NCI-H748 treated with DMSO at 0.1 percent for 48 hours (cell line): ENCODE measurements at places on chromosomes 5 and 9.

DNA sequence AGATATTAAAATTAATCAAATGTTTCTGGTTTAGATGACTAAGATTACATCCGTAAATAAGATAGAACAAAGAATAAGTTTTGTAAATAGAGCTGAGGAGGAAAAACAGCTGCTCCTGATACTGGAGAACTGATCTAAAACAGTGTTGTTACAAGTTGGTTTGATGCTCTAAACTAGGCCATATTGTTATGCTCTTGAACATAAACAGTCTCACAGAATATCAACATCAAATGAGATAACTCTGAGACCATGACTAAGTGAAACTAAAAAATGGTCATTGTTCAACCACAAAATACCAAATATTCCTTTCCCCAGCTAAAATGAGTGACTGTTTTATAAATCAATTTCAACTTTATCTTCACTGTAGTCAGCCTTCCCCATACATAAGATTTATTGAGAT lies 16.5 kb upstream of the SRFBP1 start:
- no peak for DNase-seq

DNA sequence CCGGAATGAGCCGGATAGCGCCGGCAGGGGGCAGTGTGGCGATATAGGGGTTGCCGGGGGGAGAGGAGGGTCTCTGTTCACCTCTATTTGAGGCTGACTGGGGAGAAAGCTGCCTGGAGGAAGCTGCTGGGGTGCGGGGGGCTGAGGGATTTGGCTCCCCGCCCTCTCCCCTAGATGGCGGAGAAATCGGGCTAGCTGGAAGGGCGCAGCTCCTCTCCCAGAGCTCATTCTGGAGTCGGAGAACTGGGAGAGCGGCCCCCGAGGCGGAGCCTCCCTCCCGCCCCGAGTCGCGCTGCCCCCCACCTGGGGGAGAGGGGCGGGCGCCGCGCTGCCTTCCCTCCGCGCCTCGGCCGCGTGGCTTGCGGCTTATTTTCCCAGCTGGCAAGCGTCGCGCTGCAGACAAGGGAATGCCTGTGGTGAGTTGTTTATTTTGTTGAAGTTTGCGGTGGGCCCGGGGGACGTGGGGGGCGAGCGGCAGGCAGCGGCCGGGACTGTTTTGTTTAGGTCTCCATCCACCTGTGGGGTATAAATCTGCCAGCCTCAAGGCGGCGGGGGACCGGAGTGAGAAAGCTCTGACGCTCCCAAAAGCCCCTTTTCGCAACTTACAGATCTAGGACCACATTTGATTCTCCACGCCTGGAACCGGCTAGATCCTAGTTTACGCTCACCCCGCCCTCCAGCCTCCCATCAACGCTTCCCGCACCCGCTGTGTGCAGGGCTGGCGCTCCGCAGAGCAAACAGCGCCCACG lies 4.1 kb upstream of the RGMB start:
- peak; percentile 49 for DNase-seq

GRCh38 chr9:80552931-80553330 lies 981.2 kb downstream of the TLE4 start:
- no peak for DNase-seq

GRCh38 chr5:137669811-137670210 lies 66.1 kb downstream of the KLHL3 start:
- no peak for DNase-seq

DNA sequence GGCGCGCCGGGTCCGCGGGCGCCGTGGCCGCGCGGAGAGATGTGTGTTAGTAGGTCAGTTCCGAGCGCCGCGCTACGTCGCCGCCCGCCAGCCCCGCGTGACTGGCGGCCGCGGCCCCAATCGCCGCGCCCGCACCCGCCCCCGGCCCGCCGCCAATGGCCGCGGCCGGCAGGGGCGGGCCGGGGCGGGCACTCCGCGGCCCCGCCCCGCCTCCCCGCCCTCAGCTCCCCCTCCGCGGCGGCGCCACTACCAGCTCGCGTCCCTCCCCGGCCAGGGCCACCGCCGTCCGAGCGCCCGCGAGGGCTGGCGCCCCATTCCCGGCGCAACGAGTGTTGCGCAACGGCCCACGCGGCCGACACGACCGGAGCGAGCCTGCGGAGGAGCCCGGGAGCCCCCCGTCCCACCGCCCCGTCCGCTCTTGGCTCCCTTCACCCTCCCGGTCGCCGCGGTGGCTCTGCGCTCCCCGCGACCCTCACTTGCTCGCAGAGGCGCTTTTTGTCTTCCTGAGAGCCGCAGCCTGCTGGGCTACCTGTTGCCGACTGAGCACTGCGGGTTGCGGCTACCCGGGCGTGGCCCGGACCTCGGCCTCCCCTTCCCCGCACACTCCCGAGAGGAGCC lies at the start of gene NFIL3:
Gene NFIL3 (minus strand): TSS at position 48 of the 618 bp plus-strand sequence. CDS start 13,098 bp downstream, outside the sequence.
- peak; percentile 42 for DNase-seq

GRCh38 chr5:163748934-163749333 lies 243.5 kb downstream of the MAT2B start:
- no peak for DNase-seq

DNA sequence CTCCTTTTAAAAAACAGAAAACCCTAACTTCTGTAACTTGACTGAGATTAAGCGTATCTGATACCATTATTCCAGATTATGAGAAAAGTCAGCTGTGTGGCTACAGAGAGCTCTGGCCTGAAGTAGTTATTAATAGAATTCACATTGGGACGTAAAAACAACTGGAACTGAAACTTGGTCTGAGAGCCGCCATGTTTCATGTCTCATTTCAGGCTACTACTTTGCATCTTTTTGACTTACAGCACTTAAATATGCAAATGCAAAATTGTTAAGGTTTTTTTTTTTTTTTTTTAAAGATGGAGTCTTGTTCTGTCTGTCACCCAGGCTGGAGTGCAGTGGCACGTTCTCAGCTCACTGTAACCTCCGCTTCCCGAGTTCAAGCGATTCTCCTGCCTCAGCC lies 25.2 kb downstream of the MAP3K1 start:
- no peak for DNase-seq

- no peak for DNase-seq
Measured at GRCh38 chr9:124879226-124879625, 17.3 kb downstream of the ARPC5L start.

DNA sequence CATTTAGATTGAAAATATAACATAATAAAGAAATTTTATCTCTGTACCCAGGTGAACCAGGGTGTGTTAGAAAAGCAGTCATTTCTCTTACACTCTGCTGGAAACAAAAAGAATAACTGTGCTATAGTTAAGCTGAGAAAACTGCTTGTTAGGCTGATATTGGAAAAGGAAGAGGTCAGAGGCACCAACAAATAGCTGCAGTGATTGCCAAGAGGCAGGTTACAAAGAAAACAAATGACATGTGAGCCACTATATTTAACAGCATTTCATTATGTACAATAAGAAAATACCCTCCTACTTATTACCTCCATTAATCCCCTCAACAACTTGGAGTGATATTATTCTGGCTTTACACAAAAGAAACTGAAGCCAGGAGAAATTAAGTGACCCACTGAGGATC lies 607.9 kb upstream of the TLE4 start:
- DNase-seq, result no peak

GRCh38 chr5:59198365-59198764 lies 615.5 kb downstream of the RAB3C start:
- no peak for DNase-seq

- peak; percentile 72 for DNase-seq
Measured at GRCh38 chr9:2859776-2860379, 16.0 kb upstream of the PUM3 start.

DNA sequence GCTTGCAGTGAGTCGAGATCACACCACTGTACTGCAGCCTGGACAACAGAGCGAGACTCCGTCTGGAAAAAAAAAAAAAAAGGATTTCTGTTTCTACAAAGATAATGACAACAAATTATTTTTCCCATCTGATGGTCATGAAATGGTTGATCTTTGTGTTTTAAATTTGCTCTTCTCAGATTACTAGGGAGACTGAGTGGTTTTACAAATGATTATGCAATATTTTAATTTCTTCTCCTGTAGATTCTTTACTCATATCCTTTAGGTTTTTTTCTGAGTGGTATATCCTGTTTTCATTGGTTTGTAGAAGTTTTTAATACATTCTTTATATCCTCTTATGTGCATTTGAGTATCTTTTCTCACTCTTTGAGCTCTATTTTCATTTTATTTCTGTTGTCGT lies 20.6 kb upstream of the AUH start:
- DNase-seq, result no peak

DNA sequence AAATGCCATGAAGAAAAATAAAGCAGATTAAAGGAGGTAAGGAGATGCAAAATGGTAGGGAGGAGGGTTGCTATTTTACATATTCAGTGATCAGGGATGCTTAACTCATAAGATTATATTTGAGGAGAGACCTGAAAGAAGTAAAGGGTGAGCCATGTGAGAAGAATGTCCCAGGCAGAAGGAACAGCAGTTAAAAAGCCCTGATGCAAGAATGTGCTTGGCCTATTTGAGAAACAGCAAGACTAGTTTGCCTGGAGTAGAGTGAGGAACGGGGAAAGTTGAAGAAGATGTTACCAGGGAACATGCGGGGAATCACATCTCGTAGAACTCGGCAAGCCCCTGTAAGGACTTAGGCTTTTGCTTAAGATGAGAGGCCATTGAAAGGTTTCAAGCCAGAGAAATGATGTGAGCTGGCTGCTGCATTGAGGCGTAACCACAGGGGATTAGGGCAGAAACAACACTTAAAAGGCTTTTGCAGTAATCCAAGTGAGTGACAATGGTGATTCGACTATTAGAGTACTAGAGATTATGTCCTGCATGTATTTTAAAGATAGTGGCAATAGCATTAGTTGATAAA lies 198.7 kb downstream of the VPS13A start:
- DNase-seq, result no peak

- DNase-seq, result no peak
Measured at GRCh38 chr5:179923436-179923835, 15.7 kb upstream of the TBC1D9B start.

- DNase-seq, result no peak
Measured at GRCh38 chr5:76675364-76675763, 40.6 kb upstream of the F2R start.
